HL-60 (cell line): ENCODE measurements at places on chromosomes 2 and 18.
A peak's percentile ranks its signal among the peaks of the same experiment; 100 is the strongest.

- DNase-seq = no peak
Measured at GRCh38 chr2:150485871-150486538, 1.5 kb downstream of the RND3 start.

GRCh38 chr2:238771218-238771617 is 76.7 kb upstream of the TWIST2 start:
- no peak for DNase-seq

DNA sequence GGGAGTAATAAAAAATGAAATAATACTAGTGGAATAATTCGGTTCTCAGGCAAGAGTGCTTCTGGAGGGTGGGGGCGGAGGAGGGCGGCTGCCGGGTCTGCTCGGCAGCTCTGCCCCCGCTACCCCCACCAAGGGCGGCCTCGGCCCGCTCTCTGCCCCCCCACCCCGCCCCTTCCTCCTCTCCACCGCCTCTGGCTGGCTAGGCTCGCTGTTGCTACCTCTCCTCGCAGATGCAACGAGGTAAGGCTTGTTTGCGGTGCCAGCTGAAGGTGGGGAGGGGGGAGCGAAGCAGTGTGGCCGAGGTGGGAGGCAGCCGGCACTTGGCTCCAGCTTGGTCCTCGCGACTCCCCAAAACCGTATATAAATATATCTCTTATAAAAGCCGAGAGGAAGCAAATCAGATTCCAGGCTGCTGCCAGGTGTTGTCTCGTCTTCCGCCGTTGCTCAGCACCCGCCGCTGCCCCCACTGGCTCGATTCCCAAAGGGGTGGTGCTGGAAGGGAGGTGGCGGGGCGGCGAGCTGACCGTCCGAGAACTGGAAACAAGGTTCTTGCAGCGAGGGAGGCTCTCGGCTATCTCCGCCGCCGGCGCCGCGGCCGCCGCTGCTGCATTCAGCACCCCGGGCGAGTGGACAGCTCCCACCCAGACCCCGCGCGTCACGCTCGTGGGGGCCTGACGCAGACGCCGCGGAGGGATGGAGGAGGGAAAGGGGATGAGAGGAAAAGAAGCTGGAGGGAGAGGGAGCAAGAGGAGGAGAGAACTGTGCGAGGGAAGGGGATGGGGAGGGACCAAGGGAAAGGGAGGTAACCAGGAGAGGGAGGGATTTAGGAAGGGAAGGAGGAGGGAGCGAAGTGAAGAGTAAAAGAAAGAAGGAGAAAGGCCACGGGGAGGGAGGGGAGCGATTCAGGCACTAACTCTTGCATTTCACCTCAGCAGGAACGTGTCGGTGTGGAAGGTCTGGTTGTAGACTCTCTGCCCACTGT is at the start of gene MARCHF4:
TSS of gene MARCHF4 (minus strand) at position 763 of the 982 bp plus-strand sequence. CDS start 2,223 bp downstream, outside the sequence.
- DNase-seq = no peak

- DNase-seq = no peak
Measured at GRCh38 chr2:98695255-98695654, 35.7 kb downstream of the MGAT4A start.

GRCh38 chr2:110900191-110900590 is 167.8 kb downstream of the ACOXL start:
- no peak for DNase-seq

DNA sequence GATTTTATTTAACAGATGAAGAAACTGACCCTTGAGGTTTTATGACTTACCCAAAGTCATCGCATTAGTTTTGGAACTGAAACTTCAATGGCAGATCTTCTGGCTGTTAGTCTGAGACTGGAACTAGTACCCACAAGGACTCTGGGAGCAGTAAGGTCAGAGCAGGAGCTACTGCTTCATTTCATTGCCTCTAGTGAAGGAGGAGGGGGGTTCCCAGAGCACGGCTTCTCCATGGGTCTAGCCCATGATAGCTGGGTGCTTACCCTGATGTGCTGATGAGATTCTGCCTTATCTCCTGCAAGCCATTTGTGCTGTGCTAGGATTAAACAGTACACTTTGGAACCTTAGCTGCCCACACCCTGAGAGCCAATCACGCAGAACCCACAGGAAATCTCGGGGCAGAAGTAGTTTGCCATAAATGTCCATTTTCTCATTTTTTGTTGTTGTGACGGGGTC is 5.4 kb upstream of the RNASEH1 start:
- DNase-seq = no peak

DNA sequence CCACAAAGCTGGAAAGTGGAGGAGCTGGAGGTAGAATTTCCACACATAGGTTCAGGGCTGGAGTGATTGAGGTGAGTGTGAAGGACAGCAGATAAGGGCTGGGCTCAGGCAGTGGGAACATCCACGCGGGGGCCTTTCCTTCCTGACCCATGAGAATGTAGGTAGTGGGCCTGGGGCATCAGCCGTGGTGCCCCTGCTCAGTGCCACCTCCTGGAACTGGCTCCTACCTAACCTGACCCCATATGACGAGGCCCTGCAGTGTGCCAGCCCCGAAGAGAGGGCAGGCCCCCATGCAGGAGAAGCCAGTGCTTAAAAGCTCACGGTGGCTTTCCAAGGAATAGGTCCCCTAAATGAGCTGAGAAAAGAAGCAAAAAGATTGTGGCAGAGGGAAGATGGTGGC is 66.2 kb downstream of the HS6ST1 start:
- DNase-seq = no peak

- peak; percentile 68 for DNase-seq
Measured at GRCh38 chr18:79402977-79403722, 7.4 kb downstream of the NFATC1 start.

DNA sequence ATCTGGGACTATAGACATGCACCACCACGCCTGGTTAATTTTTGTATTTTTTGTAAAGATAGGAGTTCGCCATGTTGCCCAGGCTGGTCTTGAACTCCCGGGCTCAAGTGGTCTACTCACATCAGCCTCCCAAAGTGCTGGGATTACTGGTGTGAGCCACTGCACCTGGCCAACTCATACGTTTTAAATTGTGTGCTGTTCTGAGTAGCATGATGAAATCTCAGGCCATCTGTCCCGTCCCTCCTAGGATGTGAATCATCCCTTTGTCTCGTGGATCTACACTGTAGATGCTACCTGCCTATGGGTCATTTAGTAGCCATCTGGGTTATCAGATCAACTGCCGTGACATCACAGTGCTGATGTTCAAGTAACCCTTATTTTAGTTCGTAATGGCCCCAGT is 38.5 kb upstream of the RMP24 start:
- no peak for DNase-seq

- DNase-seq = no peak
Measured at GRCh38 chr2:224366267-224366844, 35.6 kb downstream of the FAM124B start.

- DNase-seq = no peak
Measured at GRCh38 chr2:71932037-71932779, 215.5 kb downstream of the CYP26B1 start.

- no peak for DNase-seq
Measured at GRCh38 chr2:203706403-203706802, at the start of gene CD28. CD28 (plus strand) TSS chr2:203706639; CDS start chr2:203706697, 58 bp downstream.

DNA sequence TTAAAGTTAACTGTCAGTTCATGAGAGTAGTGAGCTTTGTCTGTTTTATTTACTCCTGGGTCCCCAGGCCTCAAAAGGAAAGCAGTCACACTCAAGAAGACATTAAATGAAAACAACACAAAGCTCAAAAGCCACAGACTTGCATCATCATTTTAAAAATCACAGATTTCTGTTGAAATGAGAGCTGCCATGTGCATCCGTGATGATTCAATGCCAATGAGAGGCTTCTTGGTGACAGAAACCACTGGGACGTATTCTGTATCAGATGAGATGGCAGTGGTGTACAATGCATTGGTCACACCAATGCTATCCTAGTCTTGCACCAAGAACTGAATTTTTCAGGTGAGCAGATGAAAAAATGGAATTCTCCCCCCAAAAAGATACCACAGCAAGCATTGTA is 204.8 kb downstream of the ANAPC1 start:
- DNase-seq = peak; percentile 47

DNA sequence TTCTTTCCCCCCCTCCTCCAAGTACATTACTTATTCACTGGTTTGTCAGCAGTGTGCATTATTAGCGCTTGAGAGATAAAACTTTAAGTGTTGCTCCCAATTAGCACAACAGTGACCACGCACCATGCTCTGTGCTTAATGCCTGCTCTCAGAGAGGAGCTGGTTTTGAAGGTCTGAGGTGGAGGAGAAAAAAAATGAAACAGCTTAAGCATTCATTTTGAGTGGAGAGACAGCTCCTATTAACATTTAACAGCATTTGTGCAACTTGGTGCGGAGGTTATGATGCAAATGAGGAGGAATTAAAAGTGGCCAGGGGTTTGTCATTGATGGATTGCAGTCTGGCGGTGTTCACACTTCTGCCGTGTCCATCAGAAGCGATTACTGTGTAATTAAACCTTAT is 141.8 kb downstream of the FIGN start:
- DNase-seq = no peak

- DNase-seq = peak; percentile 26
Measured at GRCh38 chr2:201263779-201264178, 3.4 kb downstream of the CASP8 start.

GRCh38 chr2:53600815-53601214 is 166.8 kb upstream of the CHAC2 start:
- DNase-seq = no peak

DNA sequence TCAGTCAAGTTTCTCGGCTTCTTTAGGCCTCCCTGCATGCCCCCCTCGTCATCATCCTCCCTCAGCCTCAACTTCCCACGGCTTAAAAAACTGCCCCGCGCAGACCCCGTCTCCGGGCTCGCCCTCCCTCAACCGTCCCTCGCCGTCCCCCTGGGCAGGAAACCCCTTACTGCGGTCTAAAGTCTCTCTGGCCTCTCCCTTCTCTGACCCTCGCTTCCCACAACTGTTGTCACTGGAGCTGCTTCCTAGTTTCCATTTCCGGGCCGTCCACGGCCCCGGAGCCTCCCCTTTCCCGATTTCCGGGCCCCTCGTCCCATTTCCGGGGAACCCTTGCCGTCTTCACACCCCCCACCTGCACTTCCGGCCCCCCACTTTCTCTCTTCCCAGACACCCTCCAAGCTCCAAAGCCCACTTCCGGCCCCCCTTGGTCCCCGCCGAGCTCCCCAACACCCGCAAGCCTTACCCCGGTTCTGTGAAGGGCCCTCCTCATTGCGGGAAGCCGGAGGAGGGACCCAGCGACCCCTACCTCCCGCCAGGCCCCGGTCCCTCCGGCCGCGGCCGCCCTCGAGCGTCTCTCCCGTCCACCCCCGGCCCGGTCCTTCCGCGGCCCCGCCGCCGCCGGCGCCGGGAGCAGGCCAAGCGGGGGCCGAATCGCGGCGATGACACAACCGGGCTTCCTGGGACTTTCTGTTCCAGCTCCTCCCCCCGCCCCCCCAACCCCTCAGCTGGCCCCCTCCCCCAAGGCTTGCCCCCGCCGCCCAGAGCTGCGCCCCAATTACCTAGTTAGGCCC is 513 bp downstream of the TRIP12 start:
- peak; percentile 76 for DNase-seq

DNA sequence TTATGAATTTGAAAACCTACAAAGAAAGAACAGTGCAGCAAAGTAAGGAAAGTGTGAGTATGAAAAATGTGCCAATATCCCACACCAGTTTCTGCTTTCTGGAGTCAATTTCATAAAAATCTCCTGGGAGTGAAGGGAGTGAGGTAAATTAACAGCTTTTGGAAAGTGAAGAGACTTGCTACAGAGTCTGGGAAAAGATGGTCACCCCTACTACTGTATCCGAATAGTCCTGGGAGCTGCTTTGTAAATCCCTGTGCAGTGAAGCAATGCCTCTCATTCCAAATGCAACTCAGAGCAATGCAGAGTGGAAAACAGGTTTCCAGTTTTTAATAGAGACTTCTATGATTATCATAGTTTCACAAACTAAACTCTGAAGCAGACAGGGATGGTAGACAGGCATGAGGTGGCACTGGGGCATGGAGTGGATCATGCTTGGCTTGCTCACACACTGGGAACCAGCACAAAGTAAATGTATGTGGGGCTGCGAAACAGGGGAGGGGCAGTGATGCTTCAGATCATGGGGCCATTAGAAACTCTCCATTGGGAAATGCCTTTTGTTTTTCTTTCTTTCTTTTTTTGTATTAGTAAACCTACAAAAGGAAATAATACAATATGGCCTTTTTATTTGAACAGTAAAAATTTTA is 10.6 kb downstream of the COL5A2 start:
- DNase-seq = no peak

DNA sequence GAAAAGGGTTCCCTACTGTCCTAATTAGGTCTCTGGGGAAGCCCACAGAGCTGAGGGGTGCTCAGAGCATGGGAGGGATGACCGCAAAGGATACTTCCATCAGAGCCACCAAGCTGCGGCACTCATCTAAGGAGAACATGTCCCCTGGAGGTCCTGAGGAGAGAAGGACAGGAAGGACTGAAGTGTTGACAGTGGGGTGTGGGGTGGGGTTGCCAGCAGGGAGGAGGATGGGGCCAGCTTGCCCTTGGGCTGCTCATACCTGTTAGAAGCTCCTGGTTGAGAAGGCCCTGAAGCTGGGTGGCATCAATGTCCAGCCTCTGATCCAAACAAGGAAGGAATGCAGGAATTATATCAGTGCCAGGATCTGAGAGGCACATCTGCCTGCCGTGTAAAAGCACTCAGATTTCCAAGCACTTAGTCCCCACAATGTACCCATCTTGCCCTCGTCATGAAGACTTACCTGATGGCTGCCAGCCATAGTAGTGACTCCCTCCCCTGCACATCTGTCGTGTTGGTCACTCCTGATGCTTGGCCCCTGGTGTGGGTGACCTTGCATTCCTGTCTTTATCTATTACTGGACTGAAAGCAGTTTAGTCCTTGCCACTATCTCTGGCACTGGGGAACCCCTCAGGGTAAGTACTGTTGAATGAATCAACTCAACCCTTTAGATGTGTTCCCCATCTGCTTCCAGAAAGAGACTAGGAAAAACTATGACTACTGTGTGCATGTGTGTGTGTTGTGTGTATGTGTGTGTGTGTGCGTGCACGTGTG is 68.9 kb downstream of the CAPN13 start:
- no peak for DNase-seq

DNA sequence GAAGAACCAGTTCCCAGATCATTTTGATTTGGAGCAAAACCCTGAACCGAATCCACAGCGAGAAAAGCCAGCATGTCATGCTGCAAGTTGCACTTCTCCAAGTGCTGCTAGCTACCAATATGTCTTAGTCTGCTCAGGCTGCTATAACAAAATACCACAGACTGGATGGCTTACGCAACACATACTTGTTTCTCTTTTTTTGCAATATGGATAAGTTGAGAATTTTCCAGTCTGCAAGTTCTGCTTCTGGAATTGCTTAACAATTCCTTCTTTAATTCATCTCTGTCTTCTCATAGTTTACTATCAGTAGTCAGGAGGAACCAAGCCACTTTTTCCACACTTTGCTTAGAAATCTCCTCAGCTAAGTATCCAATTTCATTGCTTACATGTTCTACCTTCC is 105.9 kb upstream of the RBBP8 start:
- peak; percentile 86 for DNase-seq
